Stimulated activated CD4-positive, alpha-beta T cell treated with anti-CD3 and anti-CD28 coated beads, Interleukin-2, amount 100 ng/mL, for 4 hours (primary cell): ENCODE measurements at places on chromosomes 1 and 21.

- no peak for DNase-seq
Observed at GRCh38 chr1:109687641-109688499, at the start of gene GSTM1. Gene GSTM1, plus strand, starts transcription at chr1:109687817. Its CDS starts 57 bp downstream, at chr1:109687874.

GRCh38 chr1:78255383-78255782 lies 209.6 kb downstream of the GIPC2 start:
- DNase-seq, result no peak

GRCh38 chr21:39579734-39580332 lies 32.9 kb upstream of the B3GALT5 start:
- DNase-seq, result no peak

DNA sequence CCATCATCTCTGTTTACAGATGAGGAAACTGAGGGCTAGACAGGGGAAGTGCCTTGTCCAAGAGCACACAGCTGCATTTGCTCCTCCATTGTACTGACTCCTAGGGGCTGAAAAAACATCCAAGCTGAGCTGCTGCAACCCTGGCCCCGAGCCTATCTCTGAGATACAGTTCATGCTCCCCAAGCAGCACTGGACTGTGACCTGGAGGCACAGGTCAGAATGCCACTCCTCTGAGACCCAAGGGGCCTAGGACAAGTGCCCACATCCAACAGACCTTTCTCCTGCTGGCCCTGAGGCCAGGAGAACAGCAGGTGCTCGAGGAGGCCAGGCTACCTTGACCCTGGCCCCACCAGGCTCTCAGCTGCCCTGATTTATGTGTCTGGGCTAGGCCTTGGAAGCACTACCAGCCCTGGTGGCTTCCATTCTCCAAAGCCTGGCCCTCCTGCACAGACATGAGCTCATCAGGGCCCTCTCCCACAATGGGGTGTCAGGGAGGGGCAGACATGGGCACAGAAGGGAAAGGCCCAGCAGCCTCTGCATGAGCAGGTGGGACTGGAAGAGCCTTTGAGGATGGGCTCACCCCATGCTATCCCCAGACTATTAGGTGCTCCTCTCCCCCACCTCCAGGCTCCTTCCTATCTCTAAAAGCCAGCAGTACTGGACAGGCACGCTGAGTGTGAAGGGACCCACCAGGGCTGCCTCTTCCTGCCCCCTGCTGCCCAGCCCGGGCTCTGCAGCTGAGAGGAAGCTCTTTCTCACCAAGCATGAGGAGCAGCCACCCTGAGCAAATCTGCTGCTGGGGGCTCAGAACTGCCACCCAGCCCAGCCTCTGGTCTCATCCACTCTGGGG lies 18.8 kb downstream of the ADGRB2 start:
- no peak for DNase-seq

DNA sequence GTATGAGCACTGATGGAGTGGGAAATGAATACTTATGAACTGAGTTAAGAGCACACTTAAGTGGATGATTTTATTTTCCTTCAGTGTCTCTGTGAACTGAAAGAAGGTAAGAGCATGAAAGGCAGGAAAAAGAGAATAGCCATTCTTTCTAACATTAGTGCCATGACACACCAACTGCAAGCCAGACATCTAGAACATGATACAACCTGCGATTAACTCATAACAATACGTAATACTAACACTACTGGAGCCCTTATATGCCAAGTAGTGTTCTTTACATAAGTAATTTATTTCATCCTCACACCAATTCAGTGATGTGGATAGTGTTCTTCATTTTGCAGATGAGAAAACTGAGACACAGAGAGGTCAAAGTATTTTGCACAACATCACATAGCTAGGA lies 56.7 kb downstream of the PRRX1 start:
- no peak for DNase-seq

- DNase-seq, result no peak
Observed at GRCh38 chr1:33880305-33880704, 16.4 kb downstream of the HMGB4 start.

- DNase-seq, result no peak
Observed at GRCh38 chr21:15616864-15617574, 112.8 kb upstream of the USP25 start.

DNA sequence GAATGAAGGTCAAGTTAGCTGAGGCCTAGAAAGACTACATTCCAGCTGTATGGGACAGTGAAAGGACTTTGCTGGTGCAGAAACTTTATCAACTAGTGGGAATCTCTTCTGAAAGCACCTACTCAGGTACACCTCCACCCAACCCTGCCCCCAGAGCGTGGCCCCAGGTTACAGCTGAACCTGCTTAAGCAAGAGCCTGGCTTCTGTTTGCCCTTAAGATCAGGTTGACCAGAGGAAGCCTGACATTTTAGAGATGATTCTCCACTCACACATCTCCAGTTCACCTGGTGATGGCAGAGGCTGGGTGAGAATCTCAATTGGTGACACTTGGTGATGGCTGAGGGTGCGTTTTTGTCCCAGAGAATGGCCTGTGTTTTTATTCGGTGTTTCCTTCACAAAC lies 24.0 kb downstream of the ELAPOR1 start:
- DNase-seq, result no peak

GRCh38 chr1:9051379-9051778 lies 18.1 kb downstream of the SLC2A5 start:
- no peak for DNase-seq

DNA sequence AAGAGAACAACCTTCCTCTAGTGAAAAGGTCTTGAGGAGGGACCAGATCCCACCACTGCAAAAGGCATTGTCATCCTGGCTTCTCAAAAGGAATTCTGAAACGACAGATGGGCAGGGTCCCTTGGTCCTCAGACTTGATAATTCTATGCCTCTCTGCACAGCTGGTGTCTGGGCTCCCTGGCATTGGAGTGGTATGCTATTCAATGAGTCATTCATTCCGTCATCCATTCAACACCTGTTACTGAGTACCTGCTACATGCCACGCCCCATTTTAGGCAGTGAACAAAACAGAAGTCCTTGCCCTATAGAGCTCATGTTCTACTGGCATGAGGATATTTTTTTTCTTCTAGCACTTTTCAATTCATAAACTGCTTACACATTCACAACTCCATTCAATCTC lies 45.8 kb upstream of the HMGB4 start:
- no peak for DNase-seq

DNA sequence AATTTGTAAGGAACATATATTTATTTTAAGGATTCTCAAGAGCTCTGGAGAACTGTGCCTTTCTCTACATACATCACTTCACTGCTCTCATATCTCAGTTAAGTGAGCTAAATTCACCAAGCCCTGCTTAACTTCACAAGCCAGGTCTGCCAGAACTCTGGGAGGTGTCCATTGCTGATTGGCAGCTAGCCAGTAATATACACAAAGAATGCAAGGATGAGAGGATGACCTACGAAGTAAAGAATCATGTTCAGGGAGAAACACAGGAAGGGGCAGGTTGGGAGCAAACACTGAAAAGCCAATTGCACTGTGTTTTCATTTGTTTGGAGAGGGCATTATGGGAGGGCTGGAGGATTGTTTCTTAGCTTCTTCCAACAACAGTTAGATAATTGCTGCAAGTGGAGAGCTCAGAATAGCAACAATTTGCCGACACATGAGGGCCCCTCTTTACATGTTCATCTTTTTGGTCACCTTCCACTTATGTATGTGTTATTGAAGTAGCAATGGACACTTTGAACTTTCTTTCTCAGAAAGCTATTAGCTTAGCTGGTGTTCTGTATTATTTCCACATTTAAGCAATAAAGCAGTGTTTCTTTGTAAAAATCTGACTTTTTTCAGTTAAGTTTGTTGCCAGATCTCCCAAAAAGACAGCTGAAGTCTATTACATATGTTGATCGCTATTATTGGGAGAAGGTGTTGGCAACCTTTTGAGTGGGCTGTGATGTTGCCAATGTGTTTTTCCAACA lies 254.8 kb downstream of the LTN1 start:
- DNase-seq, result no peak

DNA sequence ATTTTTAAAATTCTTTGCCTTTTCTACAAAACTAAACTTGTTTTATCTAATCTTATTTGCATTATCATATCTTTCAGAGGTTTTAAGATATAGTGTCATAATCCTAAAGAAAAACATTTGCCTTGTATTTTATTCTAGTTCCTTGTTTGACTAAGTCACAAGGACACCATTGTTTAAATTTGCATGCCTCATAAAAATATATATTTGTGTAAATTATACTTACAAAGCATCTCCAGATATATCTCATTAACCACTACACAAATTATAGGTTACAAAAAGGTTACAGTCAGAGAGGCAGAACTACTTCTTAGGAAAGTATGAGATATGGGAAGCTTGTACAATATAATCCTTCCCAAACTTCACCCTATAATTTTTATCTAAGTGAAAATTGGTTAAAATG lies 4.2 kb upstream of the RGS13 start:
- DNase-seq, result no peak

GRCh38 chr1:106727171-106727570 lies 329.3 kb upstream of the PRMT6 start:
- no peak for DNase-seq

DNA sequence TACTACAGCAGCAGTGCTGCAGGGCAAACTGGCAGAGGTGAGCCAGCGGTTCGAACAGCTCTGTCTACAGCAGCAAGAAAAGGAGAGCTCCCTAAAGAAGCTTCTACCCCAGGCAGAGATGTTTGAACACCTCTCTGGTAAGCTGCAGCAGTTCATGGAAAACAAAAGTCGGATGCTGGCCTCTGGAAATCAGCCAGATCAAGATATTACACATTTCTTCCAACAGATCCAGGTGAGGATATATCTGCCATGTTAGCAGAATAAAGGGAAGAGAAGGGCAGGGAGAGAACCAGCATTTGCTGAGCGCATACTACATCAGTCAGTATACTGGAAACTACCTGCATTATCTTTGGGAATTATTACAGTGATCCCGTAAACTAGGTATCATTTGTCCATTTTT lies 130.0 kb upstream of the BMP8A start:
- no peak for DNase-seq

- no peak for DNase-seq
Observed at GRCh38 chr1:209485751-209486150, 97.8 kb upstream of the CAMK1G start.

GRCh38 chr1:213264531-213264930 lies 213.5 kb downstream of the RPS6KC1 start:
- DNase-seq, result no peak

- DNase-seq, result no peak
Observed at GRCh38 chr1:85322655-85323054, 46.2 kb upstream of the BCL10 start.

- peak; percentile 19 for DNase-seq
Observed at GRCh38 chr1:160640359-160641123, 6.3 kb downstream of the SLAMF1 start.

- no peak for DNase-seq
Observed at GRCh38 chr1:174005032-174005431, 17.1 kb downstream of the RC3H1 start.

DNA sequence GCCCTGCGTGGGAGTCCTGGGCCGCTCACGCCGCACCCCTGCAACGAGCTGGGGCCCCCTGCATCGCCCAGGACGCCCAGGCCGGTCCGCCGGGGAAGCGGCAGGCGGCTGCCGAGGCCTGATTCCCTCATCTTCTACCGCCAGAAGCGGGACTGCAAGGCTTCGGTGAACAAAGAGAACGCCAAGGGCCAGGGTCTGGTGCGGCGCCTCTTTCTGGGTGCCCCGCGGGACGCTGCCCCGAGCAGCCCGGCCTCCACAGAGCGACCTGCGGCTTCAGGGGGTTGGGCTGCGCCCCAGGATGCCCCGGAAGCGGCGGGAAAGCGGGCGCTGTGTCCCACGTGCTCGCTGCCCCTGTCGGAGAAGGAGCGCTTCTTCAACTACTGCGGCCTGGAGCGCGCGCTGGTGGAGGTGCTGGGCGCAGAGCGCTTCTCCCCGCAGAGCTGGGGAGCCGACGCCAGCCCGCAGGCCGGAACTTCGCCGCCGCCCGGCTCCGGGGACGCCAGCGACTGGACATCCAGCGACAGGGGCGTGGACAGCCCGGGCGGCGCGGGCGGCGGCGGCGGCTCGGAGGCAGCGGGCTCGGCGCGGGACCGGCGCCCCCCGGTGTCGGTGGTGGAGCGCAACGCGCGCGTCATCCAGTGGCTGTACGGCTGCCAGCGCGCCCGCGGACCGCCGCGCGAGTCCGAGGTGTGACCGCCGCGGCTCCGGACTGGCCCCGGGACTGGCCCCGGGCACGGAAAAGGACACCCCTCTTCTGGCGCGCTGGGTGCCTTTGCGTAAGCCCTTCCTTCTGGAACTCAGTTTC lies 2.7 kb downstream of the FAM110D start:
- DNase-seq, result peak; percentile 31

DNA sequence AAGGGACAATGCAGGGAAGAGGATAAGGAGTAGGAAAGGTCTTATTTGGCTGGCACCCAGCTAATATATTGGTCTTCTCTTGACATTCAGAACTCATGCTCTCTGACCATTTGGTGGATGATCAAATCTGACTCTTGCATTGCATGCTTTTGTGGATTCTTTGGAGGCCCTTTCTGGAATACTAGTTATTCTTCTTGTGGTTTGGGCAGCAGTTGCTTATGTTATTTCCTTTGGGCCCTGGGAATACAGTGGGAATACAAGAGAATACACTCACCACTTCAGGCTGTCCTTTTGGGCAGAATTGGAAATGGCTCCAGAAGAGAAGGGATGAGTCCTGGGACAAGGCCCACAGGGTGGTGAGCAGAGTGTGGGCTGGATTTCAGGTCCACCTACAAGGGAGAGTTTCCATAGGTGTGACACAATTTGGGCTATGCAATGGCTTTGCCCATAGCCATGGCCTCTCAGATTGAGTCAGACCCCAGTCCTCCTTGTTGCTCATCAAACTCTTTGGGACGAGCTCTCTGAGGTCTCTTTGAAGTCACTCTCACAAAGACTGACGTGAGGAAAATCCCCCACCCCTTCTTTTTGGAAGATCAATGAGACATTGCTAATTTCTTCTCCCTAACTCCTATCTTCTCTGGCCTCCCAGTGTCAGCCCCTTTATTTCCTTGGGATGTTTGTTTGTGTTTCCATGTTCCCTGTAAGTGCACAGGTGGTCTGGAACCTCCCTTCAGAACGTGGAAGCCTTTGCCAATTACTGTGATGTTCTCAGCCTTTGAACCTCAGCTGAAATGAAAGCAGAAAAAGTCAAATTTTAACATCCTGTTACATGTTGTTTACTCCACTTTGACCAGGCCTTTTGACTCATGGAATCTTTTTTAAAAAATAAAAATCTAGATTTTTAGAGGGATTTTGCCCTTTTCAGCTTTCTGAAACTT lies 19.4 kb downstream of the HSD11B1 start:
- peak; percentile 13 for DNase-seq

- no peak for DNase-seq
Observed at GRCh38 chr21:35648512-35648911, 411.8 kb downstream of the SETD4 start.

GRCh38 chr1:208837242-208837641 lies 593.1 kb upstream of the PLXNA2 start:
- no peak for DNase-seq

DNA sequence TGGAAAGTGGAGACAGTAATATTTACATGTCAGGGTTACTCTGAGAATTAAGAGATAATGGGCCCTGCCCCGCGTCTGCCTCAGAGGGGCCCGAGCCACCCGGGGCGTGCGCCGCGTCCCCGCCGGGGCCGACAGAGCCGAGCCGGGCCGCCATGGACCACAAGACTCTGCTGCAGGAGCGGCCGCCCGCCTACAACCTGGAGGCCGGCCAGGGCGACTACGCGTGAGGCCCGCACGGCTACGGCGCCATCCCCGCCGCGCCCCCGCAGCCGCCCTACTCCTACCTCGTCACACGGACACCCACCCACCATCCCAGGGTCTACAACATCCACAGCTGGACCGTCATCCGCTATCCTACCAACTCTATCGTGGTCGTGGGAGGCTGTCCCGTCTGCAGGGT lies 35.1 kb upstream of the LRRC39 start:
- no peak for DNase-seq

- DNase-seq, result no peak
Observed at GRCh38 chr1:101175466-101175865, 61.4 kb upstream of the S1PR1 start.
